ENCODE measurements at places on chromosomes 11 and 22.

GRCh38 chr11:92482492-92483060, 258.0 kb downstream of the FAT3 start:
- DNase-seq: no peak

- DNase-seq: no peak
These were observed 135.0 kb upstream of the MTNR1B start for GRCh38 chr11:92834296-92835020.

- no peak for DNase-seq
These were observed 226.7 kb upstream of the NARS2 start for GRCh38 chr11:78801161-78801884.

- no peak for DNase-seq
These were observed 11.0 kb downstream of the PTPRJ start for GRCh38 chr11:47991266-47991830.

DNA sequence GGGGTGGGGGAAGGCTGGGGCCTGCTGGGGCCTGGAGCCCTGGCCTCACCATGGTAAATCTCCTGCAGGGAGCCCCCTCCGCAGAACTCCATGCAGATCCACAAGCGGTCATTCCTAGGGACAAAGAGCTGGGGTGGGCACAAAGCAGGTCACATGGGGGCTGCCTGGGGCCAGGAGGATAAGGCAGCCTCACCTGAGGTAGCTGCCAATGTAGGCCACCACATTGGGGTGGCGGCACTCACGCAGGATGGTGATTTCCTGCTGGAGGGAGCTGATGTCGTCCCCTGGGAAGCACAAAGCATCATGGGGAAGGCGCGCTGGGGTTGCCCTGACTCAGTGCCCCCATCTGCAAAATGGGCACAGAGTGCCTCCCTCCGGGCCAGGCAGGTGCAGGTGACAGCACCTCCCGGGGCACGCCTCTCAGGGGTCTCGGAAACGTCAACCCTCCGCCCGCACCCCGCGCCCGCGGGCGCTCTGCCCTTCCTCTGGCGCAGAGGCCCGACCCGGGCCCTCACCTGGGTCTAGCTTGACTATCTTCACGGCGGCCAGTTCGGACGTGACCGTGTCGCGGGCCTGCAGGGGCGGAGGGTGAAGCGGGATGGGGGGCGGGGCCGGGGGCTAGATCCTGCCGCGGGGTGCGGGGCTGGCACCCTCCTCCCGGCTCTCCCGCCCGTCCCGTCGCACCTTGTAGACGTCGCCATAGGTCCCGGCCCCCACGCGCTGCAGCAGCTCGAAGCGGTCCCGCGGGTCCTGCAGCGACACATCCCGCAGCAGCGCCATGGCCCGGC, 450 bp downstream of the MAP4K2 start:
- DNase-seq: peak; percentile 12

DNA sequence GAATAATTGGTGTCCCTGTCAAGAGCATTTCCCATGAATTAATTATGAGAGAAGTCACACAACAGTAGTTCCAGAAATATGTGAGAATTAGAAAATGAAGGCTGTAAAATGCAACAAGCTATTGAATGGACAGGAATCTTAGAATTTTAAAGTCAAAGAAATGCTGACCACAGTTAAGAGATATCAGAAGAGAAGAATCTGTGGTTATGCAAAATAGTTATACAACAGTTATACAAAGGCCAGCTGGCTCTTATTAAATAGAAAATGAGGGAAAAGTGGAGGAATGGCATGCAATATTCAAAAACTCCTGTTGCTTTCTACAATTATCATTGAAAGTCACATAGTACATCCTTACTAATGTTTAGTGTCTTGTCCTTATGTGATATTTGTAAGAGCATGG, 27.4 kb downstream of the CASP12 start:
- no peak for DNase-seq

GRCh38 chr11:27040302-27041115, at the start of gene BBOX1:
TSS of gene BBOX1 (plus strand) at chr11:27040815. CDS start at chr11:27055431, 14,616 bp downstream.
- DNase-seq: no peak

- no peak for DNase-seq
These were observed 1.8 kb upstream of the MCAT start for GRCh38 chr22:43144949-43145348.

GRCh38 chr22:26115266-26115665, 54.0 kb upstream of the SEZ6L start:
- DNase-seq: no peak

DNA sequence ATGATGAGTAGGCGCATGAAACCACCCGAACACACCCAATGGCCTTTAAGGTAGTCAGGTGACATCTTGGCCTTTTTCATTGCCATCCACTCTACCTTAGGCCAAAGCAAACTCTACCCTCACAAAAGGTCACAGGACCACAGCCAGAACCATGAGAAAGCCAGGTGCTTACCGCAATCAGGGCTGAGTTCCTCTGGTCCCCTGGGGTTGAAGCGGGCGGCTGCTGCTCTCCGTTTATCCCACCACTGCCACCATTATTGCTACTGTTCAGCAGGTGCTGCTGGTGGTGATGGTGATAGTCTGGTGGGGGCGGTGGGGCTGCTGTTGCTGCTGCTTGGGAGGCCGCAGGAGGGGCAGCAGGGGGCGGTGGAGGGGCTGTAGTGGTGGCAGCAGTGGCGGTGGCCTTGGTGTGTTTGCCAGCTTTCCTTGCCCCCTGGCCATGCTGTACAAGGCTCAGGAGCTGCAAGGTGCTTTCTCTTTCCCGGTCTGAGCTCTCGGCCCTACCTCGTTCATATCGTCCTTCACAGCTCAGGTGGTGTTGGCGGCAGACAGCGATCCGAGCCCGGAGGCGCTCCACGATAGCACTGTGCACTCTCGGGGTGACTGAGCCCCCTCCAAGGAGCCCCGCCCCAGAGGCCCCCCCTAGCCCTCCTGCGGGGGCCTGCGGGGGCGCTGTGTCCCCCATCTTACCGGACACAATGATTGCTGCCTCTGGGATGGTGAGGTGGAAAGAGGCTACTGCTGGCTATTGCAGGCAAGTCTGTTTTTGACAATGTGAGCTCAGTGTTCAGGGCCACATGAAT, 1.6 kb downstream of the MAML2 start:
- DNase-seq: peak; percentile 73

- no peak for DNase-seq
These were observed 29.1 kb downstream of the LRFN4 start for GRCh38 chr11:66885950-66886440.

DNA sequence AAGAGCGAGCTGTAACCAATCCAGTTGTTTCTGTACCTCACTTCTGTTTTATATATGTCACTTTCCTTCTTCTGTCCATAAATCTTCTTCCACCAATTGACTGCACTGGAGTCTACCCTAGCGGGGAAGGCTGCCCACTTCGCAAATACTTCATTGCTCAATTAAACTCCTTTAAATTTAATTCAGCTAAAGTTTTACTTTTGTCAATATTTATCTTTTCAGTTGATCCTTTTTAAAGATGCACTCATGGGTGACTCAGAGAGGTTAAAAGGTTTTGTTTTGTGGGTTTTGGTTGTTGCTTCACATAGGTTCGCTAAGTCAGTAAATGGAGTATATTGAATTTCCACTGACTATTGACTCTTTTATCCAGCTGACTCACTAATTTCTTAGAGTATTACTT, 597.2 kb downstream of the DLG2 start:
- no peak for DNase-seq

GRCh38 chr11:2691991-2692875, 7.6 kb downstream of the KCNQ1OT1 start:
- no peak for DNase-seq

DNA sequence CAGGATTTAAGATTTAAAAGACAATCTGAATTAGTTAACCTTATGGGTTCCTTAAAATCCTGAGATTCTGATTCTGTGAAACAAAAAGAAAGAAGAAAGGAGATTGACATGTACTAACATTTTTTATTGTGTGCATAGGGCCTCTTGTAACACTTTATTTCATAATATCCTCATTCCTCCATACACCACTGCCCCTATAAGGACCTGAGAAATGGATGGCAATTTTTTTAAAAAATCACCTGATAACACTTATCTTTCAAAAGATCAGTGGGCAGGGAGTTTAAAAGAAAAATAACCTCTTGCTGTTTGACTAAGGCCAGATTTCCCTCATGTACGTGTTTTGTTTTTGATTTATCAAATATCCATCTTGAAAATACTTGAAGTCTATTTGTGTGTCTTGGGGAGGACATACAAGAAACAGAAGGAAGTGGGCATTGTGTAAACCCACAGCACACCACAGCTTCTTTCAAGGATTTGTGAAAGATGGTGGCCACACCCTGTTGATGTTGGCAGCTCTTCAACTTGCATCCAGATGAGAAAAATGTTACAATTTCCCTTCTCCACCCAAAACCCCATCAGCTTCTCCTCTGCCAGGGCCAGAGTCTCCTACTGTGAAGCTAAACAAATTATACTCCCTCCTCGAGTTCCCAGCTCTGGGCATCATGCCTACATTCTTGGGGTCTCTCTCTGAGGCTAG, 35.0 kb upstream of the MPEG1 start:
- DNase-seq: peak; percentile 14

- DNase-seq: no peak
These were observed 191.2 kb upstream of the TBCEL start for GRCh38 chr11:120832481-120833238.

DNA sequence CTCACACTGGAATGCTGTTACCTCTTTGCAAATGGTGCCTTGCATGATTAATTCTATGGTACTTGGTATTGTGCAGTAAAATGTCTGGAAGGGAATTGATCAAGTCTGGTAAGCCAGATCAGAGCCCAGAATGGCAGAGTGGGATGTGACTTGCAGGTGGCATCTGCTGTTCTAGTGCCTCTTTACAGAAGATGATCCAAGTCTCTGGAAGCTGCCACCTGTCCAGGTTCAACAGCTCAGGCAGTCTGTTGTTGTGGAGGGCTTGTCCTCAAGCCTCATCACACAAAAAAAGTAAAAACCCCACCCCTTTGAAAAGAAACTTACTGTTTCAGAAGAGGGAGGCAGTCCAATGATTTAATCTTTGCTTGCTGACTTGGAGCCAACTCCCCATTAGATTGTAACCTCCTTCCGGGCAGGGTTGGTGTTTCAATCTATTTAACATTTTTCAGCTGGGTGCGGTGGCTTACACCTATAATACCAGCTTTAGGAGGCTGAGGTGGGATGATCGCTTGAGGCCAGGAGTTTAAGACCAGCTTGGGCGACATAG, 17.1 kb downstream of the ZNRF3 start:
- DNase-seq: no peak

GRCh38 chr22:25061134-25061533, 108.6 kb downstream of the KIAA1671 start:
- DNase-seq: no peak

DNA sequence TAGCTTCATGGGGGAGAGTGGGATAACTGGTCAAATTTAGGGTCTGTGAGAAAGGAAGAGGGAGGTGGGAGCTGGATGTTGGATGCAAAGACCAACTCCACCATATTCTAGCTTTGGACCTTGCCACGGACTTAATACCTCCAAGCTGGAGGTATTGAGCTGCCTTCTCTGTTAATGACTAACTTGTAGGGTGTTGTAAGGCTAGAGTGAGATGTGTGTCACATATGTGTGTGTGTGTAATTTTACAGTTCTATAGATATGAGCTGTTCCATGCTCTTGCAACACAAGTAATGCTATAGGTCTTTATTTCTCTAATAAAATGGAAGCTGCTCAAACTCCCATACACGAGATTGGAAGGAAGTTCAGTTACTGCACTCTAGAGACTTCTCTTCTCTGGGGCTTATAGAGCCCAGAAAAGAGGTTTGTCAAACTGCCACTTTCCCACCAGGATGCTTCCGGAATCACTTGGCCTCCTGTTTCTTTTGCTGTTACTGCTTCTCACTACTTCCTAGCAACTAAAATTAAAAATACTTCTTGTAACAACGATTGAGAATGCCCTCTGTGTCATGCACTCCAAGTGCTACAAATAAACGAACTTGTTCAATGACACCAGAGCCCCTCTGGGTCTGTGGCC, 16.0 kb upstream of the FJX1 start:
- no peak for DNase-seq

DNA sequence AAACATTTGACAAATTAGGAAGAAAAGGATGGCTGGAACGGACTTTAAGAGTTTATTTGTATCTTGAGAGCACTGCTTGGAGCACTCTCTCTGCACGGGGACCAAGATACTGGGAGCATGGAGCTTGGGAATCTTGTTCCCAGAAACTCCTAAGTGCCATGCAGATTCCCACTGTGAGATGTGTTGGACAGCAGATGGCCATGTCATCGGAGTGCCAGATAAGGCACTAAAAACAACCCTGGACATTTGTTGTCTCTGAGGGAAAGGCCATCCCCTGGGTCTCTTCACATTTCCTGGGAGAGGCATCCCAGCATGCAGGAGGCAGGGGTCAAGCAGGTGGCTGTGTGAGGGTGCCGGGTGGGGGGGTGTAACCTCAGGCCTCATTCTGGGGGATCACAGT, 2.9 kb downstream of the KIRREL3 start:
- DNase-seq: no peak

DNA sequence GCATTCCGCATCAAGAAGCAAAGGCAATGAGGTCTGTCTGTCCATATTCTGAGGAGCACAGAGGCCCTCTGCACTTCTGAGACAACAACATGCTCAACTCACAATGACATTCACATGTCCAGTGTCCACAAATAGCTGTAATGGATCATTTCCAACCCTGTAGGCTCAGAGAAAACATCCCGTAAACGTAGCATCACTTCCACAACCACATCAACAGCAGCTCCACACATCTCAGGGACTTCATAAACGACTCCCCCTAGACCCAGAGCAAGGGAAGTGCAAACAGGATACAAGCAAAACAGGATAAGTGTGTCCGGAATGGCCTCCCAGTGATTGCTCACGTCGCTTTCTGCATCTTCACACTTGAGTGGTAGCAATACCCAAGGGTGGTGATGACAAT, 100.2 kb downstream of the SYN3 start:
- DNase-seq: no peak

DNA sequence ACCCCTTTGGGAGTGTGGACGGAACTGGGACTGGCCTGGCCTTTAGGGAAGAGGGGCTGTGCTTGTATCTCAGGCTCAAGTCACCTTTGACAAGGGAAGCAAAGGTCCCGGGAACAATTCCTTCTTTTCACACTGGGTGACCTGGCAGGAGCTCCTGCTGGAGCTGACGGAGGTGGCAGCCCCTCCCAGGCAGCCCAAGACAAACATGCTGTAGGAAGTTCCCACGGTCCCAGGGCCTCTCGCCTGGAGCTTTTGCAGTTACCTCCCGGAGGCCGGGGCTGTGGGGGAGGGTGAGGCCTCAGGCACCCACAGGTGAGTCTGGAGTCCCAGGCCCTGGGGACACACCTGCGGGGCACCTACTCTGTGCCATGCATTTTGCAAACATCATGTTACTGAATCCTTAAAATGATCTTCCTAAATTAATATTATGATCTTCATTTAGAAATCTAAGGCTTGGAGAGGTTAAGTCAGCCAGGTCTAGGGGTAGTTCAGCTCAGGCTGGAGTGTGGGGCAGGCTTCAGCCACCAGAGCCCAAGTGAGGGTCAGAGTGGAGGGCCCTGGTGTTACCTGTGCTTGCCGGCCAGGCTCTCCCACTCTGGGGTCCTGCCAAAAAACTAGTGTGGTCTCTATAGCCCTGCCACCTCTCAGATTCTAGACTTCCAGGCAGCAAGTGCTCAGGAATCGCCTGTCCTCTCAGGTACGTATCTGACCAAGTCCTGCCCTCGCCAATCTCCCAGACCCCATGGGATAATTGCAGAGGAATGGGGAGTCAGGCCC, 15.7 kb upstream of the MYEOV start:
- DNase-seq: no peak

- no peak for DNase-seq
These were observed 31.0 kb downstream of the FBLN1 start for GRCh38 chr22:45533703-45534102.

GRCh38 chr11:65919573-65920371, 546 bp downstream of the DRAP1 start:
- DNase-seq: no peak

- no peak for DNase-seq
These were observed 13.6 kb downstream of the GLB1L3 start for GRCh38 chr11:134289789-134290188.

- no peak for DNase-seq
These were observed 52.1 kb downstream of the SHANK2 start for GRCh38 chr11:71200172-71200716.
